IgD-negative memory B cell (primary cell): ENCODE measurements at places on chromosomes 2 and 18. TPM values are rescaled to one million over a fixed set of nuclear protein-coding genes. Genes with fewer than 3 reads are reported as not detected.

The NEURL3 gene
- polyA plus RNA-seq, result not detected

The NT5DC4 gene
- polyA plus RNA-seq, result not detected

The TCF23 gene
- not detected for polyA plus RNA-seq

The ASXL3 gene
- not detected for polyA plus RNA-seq

The MAPK4 gene
- not detected for polyA plus RNA-seq

The RESP18 gene
- not detected for polyA plus RNA-seq

The SULT1C4 gene
- not detected for polyA plus RNA-seq

The GAL3ST2 gene
- polyA plus RNA-seq, result not detected

The CGREF1 gene
- not detected for polyA plus RNA-seq

The POTEE gene
- polyA plus RNA-seq, result 0.09 TPM
